ENCODE measurements at places on chromosomes 4 and X.

- H3K27ac ChIP-seq = no peak overlapping the region
- no peaks in the 10 kb centered on the region for H3K4me1 ChIP-seq
- H3K4me3 ChIP-seq = no peak overlapping the region
- H3K27me3 ChIP-seq = no peaks in the 10 kb centered on the region
Observed at GRCh38 chr4:82630079-82630478, 68.3 kb upstream of the TMEM150C start.

DNA sequence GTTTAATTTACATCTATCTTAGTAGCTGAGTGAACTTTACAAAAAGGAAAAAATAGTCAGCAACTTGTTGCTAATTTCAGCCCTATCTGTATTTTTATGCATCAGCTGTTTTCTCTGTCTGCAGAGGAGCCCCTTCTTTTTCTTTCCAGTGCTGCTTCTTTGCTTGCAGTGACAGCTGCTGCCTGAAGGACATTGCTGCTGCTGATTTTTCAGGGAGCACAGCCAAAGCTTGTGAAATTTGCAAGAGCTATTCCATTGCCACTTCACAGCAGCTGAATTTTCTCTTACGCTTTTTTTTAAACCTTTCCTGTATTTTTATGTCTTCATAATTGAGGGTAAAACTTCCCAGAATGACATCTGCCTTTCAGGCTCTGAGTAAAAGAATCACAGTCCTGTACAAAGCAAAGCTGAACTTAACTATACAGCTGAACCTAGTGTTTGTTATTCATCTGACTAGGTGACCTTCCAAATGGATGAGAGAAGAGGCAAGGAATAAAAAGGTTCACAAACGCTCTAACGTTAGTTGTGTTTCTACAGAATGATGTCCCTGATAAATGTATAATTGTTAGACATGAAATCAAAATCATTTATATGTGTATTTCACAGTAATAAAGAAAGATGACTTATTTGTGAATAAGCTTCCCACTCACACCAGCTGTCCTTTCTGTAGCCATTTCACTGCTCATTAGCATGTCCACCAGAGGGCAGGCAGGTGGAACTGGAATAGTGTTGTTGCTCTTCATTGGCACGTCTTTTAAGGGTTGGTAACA lies 541.4 kb downstream of the ADGRL3 start:
- H3K4me3 ChIP-seq = no peak overlapping the region

GRCh38 chrX:108019382-108019875 lies 25.4 kb upstream of the VSIG1 start:
- H3K36me3 ChIP-seq = no peaks in the 10 kb centered on the region
- H3K4me3 ChIP-seq = no peak overlapping the region
- H3K27me3 ChIP-seq = no peaks in the 10 kb centered on the region
- DNase-seq = no peak

DNA sequence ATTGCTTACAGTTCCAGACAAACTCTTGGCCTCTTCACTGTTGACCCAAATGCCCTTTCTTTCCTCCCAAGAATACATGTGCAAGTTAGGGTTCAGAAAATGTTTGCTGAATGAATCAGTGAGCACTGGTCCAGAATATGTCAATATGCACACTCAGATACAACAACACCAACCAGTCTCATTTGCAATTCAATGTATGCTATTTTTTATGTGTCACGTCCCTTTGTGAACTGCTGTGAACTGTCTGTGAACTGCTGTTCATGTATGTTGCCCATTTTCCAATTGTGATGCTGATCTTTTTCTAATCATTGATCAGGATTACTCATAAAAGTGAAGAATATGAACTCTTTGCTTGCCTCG lies 17.8 kb downstream of the GAB3 start:
- H3K27ac ChIP-seq = no peak overlapping the region
- DNase-seq = no peak
- H3K4me3 ChIP-seq = no peak overlapping the region
- H3K36me3 ChIP-seq = no peaks in the 10 kb centered on the region

DNA sequence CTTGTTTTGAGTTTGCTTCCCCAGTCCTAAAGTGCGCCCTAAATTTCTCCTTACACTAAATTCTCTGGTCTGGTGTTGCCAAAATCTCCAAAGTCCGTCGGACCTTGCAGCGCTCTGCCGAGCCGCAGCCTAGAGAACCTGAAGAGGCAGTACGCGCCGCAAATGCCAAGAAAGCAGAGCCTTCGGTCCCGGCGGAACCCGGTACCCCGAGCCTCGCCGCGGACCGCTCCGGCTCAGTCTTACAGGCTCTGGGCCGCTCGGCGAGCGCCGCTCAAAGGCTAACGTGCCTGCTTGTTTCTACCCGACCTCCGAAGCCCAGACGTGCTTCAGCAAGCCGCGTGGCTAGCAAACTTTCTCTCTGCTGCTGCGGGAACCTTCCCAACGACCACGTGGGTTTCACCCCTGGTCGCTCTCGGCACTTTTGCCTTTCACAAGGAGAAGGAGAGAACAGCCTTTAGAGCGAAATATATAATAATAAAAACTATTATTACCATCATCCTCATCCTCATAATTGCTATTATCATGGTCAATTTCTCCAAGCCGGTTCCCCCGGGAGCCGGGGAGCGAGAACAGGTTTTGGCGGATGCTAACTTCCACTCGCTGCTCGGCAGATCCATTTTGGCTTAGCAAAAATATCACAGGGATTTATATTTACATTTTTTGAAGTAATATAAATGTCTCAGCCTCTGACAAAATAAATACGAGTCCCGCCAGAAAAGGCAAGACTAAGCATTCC lies 2.2 kb upstream of the HTR2C start:
- H3K4me1 ChIP-seq = no peaks in the 10 kb centered on the region
- no peaks in the 10 kb centered on the region for H3K27me3 ChIP-seq
- DNase-seq = no peak

DNA sequence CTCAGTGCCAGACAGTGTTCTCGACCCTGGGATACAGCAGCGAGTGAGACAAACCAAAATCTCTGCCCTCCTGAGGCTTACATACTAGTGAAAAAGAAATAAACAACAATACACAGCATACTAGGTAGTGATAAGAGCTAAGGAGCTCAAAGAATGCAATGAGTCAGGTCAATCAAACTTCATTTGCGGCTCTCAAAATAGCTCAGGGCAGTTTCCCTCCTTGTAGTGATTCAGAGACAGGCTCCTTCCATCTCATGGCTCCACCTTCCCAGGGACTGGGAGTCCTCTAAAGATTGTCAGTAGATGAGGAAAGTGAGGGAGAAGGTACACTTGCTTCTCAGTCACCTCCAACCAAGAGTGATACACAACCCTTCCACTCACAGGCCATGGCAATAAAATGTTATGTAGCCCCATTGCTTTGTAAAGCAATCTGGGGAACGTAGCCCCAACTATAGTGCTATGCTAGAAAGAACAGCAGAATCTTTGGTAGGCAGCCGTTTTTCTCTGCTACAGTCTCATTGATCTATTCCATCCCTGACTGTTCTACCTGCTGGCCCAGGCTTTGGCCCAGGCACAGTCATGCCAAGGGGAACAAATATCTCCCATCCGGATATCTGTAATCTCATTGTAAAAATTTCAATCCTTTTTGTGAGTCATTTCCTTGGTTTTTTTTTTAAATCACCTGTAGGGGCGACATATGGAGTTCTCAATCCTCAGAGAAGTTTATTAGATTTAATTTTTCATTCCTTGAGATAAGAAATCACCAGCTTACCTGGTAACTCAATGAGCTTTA lies 183.1 kb upstream of the S100G start:
- H3K27ac ChIP-seq = peak overlapping the region; percentile 87
- H3K27me3 ChIP-seq = no peaks in the 10 kb centered on the region
- no peaks in the 10 kb centered on the region for H3K36me3 ChIP-seq
- peaks cover 20% of the 10 kb centered on the region for H3K4me1 ChIP-seq

DNA sequence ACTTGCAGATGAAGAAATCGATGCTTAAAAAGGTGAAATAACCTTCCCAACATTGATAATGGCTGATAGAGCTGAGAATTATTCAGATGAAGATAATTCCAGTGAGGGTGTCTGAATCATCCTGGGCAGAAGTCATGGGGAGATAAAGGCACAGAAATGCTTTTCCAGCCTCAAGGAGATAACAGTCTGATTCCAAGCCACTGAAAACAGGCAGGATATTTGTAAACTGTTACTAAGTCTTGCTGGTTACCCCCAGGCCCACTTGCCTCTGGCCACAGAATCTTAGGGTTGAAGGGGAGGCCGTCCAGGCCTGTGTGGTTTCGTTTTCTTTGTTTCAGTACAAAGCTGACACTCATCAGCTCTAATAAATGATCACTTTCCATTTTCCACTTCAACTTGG lies 158.5 kb downstream of the SH3KBP1 start:
- H3K27me3 ChIP-seq = no peaks in the 10 kb centered on the region
- no peak overlapping the region for H3K27ac ChIP-seq
- DNase-seq = no peak
- no peaks in the 10 kb centered on the region for H3K4me1 ChIP-seq
- no peaks in the 10 kb centered on the region for H3K36me3 ChIP-seq

DNA sequence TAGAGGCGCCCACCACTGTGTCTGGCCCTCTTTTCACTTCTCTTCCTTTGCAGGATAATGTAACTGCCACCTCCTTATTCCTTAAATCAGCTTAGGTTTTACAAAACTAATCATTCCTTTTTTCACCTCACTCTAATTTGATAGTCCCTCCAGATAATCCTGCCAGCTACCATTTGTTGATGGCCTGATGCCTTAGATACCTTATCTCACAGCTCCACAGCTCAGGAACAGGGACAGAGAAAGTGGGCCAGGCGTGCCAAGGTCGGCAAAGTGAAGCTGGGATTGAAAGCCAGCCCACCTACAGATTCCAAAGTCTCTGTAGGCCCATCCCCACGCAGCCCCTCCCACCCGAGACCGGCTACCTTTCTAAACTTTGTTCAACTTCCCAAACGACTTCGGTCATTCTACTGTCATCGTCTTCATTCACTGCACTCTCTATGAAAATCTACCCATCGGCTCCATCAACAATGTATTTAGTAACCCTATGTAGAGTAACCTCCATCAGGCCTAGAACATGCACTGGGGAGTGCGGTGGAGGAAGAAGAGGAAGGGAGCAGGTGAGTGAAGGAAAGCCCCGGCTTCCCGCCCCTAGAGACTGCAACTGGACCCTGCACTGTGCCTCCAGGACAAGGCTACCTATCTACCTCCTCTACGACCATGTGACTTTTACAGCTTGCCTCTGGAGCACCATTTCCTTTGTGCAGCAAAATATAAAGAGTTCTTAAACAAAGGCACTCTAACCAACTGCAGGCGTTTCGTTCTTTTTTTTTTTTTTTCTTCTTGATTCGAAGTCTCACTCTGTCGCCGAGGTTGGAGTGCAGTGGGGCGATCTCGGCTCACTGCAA lies 1.5 kb downstream of the CASP6 start:
- H3K36me3 ChIP-seq = no peaks in the 10 kb centered on the region
- H3K4me3 ChIP-seq = peak overlapping the region; percentile 63
- no peaks in the 10 kb centered on the region for H3K27me3 ChIP-seq
- H3K27ac ChIP-seq = peak overlapping the region; percentile 44
- DNase-seq = no peak
- peaks cover 9% of the 10 kb centered on the region for H3K4me1 ChIP-seq

DNA sequence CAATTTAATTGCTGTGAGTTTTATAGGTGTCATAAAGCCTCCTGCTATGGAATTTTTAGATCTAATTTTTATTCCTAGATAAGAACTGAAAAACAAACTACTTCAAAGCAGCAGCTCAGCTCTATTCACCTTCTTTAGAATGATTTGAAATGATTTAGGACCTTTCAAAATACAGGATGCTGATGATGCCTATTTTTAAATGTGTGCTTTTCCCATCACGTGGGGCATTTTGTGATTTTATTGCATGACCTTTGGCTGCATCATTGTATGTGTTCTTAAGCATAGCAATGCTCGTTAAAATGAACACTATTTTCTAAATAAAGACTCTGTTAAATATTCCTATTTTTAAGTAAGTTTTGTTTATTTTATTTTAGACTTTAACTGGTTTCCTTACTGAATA lies 537.3 kb downstream of the STPG2 start:
- no peak overlapping the region for H3K27ac ChIP-seq
- no peaks in the 10 kb centered on the region for H3K27me3 ChIP-seq
- H3K4me3 ChIP-seq = no peak overlapping the region
- DNase-seq = no peak

GRCh38 chrX:17170973-17171372 lies 204.0 kb upstream of the NHS start:
- peaks cover 10% of the 10 kb centered on the region for H3K4me1 ChIP-seq
- H3K36me3 ChIP-seq = no peaks in the 10 kb centered on the region

GRCh38 chr4:39892988-39893692 lies 84.6 kb downstream of the PDS5A start:
- peaks cover 15% of the 10 kb centered on the region for H3K36me3 ChIP-seq
- no peak for DNase-seq
- no peaks in the 10 kb centered on the region for H3K27me3 ChIP-seq
- no peaks in the 10 kb centered on the region for H3K4me1 ChIP-seq

DNA sequence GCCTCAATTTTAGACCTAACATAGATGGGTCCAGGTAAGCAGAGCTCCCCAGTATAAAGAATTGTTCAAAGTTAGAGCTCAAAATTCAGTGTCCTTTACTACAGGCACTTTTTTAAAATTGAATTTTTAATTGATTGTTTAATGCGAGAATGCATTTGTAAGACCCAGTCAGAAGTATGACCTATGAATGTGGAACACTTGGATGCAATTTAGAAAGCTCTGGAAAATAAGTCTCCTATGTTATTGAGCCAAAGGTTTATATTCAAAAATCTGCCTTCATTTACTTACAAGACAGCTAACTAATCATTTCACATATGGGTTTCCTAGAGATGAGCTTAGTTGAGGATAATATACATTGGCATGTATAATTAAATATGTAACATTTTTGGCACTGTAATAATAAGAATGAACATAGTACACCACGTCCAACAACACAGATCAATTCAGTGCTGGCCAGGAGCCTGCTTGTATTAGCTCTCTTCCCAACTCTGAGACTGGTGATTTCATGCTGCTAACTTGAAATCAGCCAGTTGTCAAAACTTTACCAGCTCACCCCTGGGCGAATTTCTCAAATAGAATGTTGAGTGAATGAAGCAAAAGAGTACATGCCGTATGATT lies 197.2 kb upstream of the NPY2R start:
- H3K4me1 ChIP-seq = no peaks in the 10 kb centered on the region
- no peak overlapping the region for H3K27ac ChIP-seq
- H3K4me3 ChIP-seq = no peak overlapping the region
- no peaks in the 10 kb centered on the region for H3K36me3 ChIP-seq

- no peak overlapping the region for H3K27ac ChIP-seq
- DNase-seq = no peak
- no peaks in the 10 kb centered on the region for H3K36me3 ChIP-seq
- no peaks in the 10 kb centered on the region for H3K4me1 ChIP-seq
- H3K27me3 ChIP-seq = no peaks in the 10 kb centered on the region
- no peak overlapping the region for H3K4me3 ChIP-seq
Observed at GRCh38 chr4:170675568-170676262, 586.0 kb upstream of the AADAT start.

GRCh38 chrX:13254076-13254785 lies 65.6 kb downstream of the ATXN3L start:
- H3K27me3 ChIP-seq = no peaks in the 10 kb centered on the region
- H3K27ac ChIP-seq = 0 out of 2 replicates have a peak overlapping the region, but pooled peaks have one; percentile 20
- H3K4me1 ChIP-seq = no peaks in the 10 kb centered on the region
- H3K4me3 ChIP-seq = no peak overlapping the region
- H3K36me3 ChIP-seq = no peaks in the 10 kb centered on the region

All from PC-9 (cell line).